8988T (cell line): ENCODE measurements at places on chromosomes 1 and 21.
A peak's percentile ranks its signal among the peaks of the same experiment; 100 is the strongest.

DNA sequence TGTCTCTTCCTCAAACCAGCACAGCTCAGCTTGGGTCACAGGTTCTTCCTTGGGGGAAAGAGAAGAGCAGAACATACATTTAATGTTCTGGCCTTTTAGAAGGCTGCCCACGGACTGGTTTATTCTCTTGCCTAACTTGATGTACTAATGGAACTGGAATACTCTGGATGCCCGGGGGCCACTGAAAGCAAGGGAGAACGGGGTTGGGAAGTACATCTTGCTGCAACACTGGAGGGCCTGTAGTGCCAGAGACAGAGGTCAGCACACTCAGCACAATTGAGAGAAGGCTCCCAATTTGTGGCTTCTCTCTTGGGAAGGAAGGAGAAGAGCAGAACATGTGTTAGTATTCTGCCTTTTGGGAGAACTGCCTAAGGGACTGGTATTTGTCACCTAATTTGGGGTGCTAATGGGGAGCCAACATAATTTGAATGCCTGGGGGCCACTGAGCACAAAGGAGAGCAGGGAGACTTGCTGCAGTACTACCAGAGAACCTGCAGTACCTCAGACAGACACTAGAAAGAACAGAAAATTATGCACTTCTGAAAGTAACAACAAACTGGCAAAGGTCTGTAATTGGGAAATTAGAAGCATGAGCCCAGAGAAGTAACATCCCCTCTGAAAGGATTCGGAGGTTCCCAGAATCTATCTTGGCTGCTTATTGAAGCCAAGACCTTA lies 14.1 kb downstream of the ZNF691 start:
- no peak for DNase-seq

GRCh38 chr1:39789571-39790110 lies 976 bp upstream of the BMP8B start:
- no peak for DNase-seq

- no peak for DNase-seq
These were observed 137.3 kb upstream of the USH2A start for GRCh38 chr1:216560527-216560926.

DNA sequence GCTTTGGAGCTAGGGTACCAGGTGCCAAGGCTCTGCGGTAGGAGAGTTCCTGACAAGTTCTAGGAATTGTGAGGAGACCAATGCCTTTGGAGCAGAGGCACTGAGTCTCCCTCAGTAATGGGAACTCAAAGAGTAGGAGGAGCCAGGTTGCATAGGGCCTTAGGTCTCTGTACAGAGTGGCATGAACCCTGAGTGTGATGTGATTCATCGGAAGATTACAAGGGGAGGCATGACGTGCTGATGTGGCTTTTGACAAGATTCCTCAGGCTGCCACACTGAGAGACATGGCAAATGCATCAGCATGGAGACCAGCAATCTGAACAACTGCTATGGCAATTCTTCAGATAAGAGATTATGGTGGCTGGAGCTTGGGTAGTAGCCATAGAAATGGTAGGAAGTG lies 94.6 kb upstream of the SLC44A3 start:
- DNase-seq, result no peak

- no peak for DNase-seq
These were observed 25.1 kb downstream of the CNN3 start for GRCh38 chr1:94901841-94902240.

- no peak for DNase-seq
These were observed 138.9 kb downstream of the NR5A2 start for GRCh38 chr1:200166411-200166810.

DNA sequence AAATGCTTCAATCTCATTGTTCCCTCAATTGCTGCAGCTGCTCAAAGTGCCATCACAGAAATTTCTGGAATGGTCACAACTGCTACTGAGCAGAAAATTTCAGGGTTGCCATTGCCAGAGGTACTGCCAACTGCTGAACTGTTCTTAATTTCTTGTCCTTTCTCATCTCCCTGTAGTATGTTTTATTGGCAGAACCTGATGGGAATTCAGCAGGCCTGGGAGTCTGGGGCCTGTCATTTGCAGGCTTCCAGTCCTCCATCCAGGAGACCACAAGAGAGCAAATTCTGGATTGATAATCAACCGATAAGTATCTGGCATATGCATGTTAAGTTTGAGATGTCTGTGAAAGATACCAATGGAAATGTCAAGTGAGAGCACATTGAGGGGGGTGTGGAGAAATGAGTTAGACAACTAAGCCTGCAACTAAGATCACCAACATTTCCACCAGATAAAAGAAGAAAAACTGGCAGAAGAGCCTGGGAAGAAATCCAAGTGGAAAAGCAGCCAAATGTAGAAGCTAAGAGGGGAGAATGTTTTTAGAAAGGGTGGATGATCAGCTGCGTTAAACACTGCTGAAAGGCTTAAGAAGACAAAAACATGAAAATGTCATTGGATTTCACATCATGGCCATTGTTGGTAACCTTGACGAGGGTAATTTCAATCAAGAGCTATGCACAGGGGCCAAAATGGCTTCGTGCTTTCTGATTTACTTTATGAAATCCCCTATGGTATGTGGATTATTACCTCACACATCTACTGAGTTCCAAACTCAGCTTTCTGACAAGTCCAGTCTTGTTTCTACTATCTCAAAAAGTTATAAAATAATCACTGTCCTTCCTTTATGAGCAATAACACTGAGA lies 648.1 kb downstream of the PLPP3 start:
- DNase-seq, result no peak

- DNase-seq, result no peak
These were observed 2.2 kb upstream of the USP24 start for GRCh38 chr1:55217226-55217986.

GRCh38 chr1:173917635-173918493 lies 737 bp upstream of the SERPINC1 start:
- DNase-seq, result no peak

DNA sequence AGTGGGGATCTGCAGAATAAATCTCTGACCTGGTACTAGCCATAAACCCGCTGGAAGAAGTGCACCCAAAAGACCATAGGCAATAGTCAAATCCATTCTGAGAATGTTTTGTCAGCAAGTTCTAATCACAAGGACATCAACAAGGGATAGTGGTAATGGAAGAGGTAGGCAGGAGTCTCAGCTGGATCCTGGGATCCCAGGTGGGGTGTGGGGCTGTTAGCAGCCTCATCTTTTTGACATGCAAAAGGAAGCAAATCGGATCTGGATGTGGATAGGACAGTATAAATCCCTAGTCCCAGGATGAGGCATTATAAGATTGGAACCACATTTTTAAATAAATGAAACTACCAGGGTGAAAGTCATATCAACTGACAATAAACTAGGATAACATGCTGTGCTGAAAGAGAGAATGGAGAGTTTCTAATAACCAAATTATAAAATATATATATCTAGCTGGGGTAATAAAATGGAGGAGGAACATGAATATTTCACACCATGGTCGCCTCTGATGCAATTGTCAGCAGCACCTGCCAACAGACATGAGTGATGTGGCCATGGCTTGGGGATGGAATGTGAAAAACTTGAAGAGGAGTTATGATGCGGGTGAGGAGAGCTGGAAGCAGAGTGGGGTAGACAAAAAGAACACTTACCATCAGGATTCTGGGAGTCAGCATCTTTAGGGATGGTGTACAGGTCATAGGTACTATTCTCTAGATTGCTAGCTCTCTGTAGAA lies 23.7 kb upstream of the PEX19 start:
- no peak for DNase-seq

- peak; percentile 46 for DNase-seq
These were observed 18.9 kb upstream of the ZNF683 start for GRCh38 chr1:26391450-26391849.

- no peak for DNase-seq
These were observed at the start of gene ASAP3 for GRCh38 chr1:23483321-23484252. TSS of gene ASAP3 (minus strand) at chr1:23484179. CDS start at chr1:23484133, 46 bp downstream.

DNA sequence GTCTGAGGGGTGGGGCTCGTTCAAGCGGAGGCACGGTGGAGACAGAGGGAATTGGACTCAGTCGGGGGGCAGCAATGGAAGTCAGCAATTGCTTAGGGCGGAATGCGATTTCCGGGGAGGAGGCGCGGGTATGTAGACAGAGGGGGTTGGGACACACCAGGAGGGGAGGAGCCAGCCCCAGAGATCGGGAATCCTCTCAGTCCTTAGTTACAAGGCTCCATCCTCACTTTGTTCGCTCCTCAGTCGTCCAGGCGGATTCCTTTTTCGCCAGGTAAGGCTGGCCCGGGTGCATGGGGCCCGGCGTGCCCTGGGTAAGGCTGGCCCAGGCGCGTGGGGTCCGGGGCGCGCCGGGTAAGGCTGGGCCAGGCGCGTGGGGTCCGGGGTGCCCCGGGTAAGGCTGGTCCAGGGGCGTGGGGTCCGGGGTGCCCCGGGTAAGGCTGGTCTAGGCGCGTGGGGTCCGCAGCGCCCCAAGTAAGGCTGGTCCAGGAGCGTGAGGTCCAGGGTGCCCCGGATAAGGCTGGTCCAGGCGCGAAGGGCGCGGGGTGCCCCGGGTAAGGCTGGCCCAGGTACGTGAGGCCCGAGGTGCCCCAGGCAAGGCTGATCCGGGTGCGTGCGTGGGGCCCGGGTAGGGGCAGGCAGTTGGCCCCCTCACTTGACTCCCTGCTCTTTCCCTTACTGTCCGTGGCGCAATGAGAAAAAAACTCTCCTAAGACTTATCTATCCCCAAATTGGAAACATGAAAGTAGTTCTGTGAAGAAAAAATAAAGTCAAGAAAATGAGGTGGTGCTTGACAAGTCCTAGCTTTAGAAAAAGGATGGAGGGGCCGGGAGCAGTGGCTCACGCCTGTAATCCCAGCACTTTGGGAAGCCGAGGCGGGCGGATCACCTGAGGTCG lies at the start of gene L1TD1:
L1TD1 (plus strand) TSS at position 199 of the 894 bp plus-strand sequence. CDS start 11,780 bp downstream, outside the sequence.
- no peak for DNase-seq

- no peak for DNase-seq
These were observed 173.7 kb downstream of the KCNJ6 start for GRCh38 chr21:37742532-37742931.

DNA sequence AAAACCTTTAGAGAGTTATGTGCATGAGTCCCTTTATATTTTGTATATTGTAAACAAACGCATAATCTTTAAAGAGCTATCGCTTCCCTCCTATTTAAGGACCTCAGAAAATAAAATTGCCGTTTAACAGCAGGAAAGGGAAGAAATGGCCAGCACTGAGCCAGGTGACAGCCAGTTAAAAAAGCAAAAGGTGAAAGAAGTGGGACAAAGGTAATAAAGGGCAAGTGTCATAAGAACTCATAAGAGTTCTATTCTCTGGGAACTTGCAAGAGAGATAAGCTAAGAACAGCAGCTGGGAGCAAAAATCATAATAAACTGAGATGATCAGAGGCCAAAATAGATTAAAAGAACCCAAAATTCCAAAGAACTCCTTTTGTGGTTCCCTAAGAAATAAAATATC lies 520.9 kb upstream of the PKN2 start:
- no peak for DNase-seq

- DNase-seq, result no peak
These were observed 4.4 kb downstream of the TFF2 start for GRCh38 chr21:42346441-42346840.

DNA sequence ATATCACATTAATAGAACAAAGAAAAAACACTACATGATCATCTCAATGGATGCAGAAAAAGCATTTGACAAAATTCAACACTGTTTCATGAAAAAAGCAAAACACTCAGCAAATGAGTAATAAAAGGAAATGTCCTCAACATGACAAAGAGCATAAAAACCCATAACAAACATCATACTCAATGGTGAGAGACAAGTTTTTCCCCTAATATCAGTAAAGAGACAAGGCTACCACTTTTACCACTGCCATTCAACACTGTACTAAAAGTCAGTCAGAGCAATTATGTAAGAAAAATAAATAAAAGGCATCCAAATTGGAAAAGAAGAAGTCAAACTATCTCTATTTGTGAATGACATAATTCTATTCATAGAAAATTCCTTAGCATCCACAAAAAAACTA lies 64.3 kb downstream of the ZNF644 start:
- no peak for DNase-seq

- DNase-seq, result no peak
These were observed 1334.5 kb upstream of the ADGRL4 start for GRCh38 chr1:80341021-80341420.

DNA sequence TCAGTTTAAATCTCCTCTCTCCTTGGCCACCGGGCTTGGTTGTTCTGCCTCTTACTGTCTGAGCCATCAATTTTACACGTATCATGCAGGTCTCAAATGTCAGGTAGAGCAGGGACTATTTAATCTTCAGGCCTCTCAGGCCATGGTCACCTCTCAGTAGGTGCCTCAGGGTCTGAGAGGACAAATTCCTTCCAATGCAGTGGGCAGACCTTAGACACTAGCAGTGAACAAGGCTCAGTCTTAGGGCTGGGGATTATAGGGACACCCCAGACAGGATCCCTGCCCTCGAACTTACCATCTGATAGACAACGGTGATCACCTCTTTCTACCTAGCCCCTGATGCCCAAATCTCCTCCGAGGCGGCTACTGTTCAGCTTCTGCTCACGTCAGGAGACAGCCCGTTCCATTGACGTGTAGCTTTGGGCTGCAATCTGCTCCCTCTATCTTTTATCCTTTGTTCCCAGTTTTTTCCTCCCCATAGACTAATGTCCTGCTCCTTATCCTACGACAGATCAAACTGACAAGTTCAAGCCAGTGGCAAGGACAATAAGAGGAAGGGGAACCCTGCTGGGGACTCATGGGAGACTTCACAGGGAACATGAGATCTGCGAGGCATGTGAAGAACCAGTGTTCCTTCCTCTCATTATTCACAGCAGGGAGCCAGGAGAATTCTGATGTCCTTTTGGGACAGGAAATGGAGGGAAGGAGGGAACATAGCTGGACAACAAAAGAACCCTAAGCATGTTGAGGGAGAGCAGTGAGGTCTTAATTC lies 1.4 kb upstream of the MYOG start:
- DNase-seq, result no peak

- no peak for DNase-seq
These were observed 353.4 kb upstream of the AJAP1 start for GRCh38 chr1:4301007-4301406.

DNA sequence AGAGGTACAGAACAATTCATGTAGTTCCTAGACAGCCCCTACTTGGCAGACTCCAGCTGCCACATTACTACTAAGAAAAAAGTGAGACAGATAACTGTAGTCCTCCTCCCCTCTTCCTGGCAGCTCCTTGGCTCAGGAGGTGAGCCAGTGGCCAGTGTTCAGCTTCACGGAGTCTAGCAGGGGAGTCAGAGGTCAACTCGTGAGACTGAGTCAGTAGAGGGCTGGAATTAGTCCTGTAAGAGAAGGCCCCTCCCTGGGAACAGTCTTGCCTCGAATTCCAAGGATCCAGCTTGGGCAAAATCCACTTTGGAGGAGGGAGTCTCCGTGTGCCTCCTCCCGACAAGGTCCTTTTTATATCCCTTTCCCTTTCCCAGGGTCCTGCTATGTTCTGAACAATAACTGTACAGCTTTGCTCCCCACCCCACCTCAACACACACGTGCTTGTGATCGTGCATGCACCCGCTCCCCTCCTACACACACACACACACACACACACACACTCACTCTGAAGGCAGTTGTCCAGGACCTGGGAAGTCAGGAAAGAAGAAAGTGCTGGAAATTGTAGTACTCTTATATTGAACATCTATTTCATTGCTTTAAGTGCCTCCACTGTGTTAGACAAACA lies 22.5 kb upstream of the SLC27A3 start:
- DNase-seq, result no peak
